ENCODE measurements at places on chromosomes 3 and 15. TPM values are rescaled to one million over a fixed set of nuclear protein-coding genes. Genes with fewer than 3 reads are reported as not detected.

NUDT16 gene
- total RNA-seq = 35.3 TPM

DNA sequence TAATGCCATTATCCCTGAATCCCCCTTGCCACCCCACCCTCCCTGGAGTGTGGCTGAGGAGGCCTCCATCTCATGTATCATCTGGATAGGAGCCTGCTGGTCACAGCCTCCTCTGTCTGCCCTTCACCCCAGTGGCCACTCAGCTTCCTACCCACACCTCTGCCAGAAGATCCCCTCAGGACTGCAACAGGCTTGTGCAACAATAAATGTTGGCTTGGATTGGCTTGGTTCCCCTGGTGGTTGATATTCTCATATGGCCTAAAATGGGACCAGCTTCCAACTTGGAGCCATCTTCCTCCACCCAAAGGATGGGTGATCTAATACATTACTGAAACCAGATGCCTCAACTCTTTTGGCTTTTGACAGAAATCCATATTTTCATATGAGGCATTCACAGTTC lies 34.9 kb downstream of the VIPR1 start:
- H3K4me1 ChIP-seq = peaks cover 17% of the 10 kb centered on the region
- no peak overlapping the region for H3K27ac ChIP-seq
- DNase-seq = no peak
- H3K36me3 ChIP-seq = no peaks in the 10 kb centered on the region

DNA sequence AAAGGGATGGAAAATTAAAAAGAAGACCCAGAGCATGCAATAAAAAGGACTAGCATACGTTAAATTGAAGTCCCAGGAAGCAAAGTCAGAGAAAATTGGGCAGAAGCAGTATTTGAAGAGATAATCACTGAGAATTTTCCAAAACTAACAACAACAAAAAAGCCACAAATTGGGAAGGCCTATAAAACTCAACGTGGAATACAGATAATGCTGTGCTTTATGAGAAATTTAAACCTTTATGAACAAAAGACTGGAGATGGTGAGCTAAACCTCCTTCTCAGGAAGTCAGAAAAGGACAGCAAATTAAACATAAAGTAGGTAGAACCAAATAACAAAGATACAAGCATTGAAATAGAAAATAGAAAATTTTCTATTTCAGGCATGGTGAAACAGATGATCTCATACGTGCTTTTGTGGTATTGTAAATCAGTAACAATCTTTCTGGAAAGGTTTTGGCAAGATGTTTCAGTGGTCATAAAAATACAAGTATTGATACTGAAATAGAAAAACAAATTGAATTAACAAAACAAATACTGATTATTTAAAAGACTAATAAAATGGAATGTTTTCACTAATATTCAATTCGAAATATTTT lies 55.6 kb downstream of the LYSMD4 start:
- peaks cover 61% of the 10 kb centered on the region for H3K36me3 ChIP-seq
- peaks cover 58% of the 10 kb centered on the region for H3K4me1 ChIP-seq
- peak overlapping the region; percentile 39 for H3K27ac ChIP-seq
- H3K27me3 ChIP-seq = no peaks in the 10 kb centered on the region
- no peak overlapping the region for H3K4me3 ChIP-seq

DNA sequence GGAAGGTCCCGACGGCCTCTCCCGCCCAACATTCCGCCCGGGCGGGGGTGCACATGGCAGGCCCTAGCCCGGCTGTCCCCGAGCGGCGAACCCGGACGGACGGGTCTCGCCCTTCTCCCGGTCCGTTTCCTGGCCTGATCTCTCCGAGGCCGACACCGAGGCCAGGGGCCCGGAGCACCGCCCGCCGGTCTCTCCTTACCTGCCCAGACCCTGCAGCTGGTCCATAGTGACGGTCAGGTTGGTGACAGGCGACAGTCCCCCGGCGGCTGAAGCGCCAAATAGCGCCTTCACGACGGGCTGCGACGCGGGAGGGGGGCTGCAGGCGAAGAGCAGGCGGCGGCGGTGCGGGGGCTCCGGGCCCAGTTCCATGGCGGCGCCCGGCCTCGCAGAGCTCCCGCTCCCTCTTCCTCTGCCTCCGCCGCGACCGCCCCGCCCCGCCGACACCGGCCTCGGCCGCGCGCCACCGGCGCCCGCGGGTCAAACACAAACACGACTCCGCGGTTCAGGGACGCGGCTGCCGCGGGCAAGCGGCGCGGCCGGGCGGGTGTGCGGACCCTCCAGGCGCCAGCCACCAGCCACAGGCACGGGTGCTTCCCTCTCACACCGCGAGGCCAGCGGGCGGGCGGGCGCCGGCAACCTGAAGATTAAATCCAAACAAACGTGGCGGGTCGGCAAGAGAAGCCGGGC lies 495 bp downstream of the CDC25A start:
- H3K4me1 ChIP-seq = peaks cover 20% of the 10 kb centered on the region
- no peaks in the 10 kb centered on the region for H3K27me3 ChIP-seq

SPINK8 gene
- total RNA-seq = not detected

GRCh38 chr3:172751175-172751704 lies 714 bp downstream of the ECT2 start:
- DNase-seq = no peak
- peak overlapping the region; percentile 94 for H3K4me3 ChIP-seq
- H3K27me3 ChIP-seq = no peaks in the 10 kb centered on the region
- H3K27ac ChIP-seq = peak overlapping the region; percentile 88

FBXW12 gene
- not detected for total RNA-seq

DNA sequence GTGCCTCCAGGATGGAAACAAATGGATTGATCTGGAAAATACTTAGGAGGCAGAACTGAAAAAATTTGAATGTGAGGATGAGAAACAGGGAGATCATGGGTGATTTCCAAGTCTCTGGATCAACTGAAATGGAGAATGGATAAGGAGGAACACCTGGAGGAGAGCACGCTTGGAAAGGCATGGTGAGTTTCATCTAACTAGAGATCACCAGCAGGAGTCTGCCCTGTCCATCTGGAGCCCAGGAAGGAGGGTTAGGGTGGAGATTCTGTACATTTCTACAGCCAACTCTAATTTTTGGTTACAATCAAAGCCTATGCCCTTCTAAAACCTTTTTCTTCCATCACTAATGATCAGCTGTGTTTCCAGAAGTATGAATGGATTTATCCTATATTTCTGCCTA lies 995.9 kb upstream of the CFAP20DC start:
- H3K36me3 ChIP-seq = no peaks in the 10 kb centered on the region
- DNase-seq = no peak
- no peak overlapping the region for H3K4me3 ChIP-seq
- no peak overlapping the region for H3K27ac ChIP-seq
- no peaks in the 10 kb centered on the region for H3K4me1 ChIP-seq

GRCh38 chr3:126342991-126343648 lies 14.1 kb downstream of the KLF15 start:
- H3K4me3 ChIP-seq = no peak overlapping the region
- DNase-seq = no peak
- H3K4me1 ChIP-seq = peaks cover 67% of the 10 kb centered on the region
- no peaks in the 10 kb centered on the region for H3K36me3 ChIP-seq
- H3K27ac ChIP-seq = peak overlapping the region; percentile 23

SI gene
- total RNA-seq = not detected

GRCh38 chr3:14490831-14491230 lies 49.3 kb downstream of the GRIP2 start:
- H3K36me3 ChIP-seq = peaks cover 30% of the 10 kb centered on the region
- H3K4me1 ChIP-seq = peaks cover 23% of the 10 kb centered on the region
- H3K27me3 ChIP-seq = no peaks in the 10 kb centered on the region
- H3K4me3 ChIP-seq = no peak overlapping the region
- DNase-seq = no peak
- no peak overlapping the region for H3K27ac ChIP-seq

DNA sequence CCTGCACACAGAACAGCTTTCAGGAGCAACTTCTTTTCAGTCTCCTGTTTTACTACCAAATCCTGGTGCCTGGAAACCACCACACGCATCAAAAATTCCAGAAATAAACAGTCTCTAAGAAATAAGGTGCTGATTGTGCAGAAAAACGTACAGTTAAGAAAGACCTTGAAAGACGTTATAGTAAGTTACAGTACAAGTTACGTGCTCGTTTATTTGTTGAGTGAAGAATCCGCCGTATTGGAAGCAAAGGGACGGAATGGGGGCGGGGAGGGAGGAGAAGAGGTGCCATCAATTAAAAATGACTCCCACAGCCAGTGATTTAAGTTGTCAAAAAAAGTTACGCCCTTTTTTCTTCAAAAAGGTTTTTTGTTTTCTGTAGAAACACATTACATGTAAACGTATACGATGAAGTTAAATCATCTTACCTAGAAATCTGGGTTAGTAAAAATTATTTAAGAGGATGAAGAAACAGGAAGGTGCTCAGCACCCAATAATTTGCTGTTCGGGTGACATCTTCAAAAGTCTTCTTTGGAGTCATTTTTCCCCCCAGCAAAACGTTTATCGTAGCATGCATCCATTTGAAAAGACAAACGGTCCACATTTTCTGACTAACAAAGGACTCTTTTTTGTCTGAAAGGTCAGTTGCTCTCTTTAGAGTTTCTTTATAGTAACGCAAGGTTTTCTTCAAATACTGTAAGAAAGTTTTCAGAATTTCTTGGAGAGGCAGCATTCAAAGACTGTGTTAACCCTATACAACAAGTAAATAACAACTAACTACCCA lies 782 bp upstream of the UACA start:
- H3K27ac ChIP-seq = peak overlapping the region; percentile 98
- H3K36me3 ChIP-seq = no peaks in the 10 kb centered on the region
- H3K4me3 ChIP-seq = peak overlapping the region; percentile 97
- no peaks in the 10 kb centered on the region for H3K27me3 ChIP-seq

DNA sequence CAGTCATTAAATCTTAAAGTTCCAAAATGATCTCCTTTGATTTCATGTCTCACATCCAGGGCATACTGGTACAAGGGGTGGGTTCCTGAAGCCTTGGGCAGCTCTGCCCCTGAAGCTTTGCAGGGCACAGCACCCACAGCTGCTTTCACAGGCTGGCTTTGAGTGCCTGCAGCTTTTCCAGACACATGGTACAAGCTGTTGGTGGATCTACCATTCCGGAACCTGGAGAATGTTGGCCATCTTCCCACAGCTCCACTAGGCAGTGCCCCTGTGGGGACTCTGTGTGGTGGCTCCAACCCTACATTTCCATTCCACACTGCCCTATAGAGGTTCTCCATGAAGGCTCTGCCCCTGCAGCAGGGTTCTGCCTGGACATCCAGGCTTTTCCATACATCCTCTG lies 211.1 kb upstream of the THBS1 start:
- H3K4me1 ChIP-seq = no peaks in the 10 kb centered on the region
- no peaks in the 10 kb centered on the region for H3K36me3 ChIP-seq
- H3K27ac ChIP-seq = no peak overlapping the region
- H3K27me3 ChIP-seq = no peaks in the 10 kb centered on the region
- no peak overlapping the region for H3K4me3 ChIP-seq

LRTM1 gene
- not detected for total RNA-seq

- no peak for DNase-seq
- no peaks in the 10 kb centered on the region for H3K36me3 ChIP-seq
These were observed 114.5 kb upstream of the GOLGA8J start for GRCh38 chr15:29968099-29968894.

GRCh38 chr3:54954521-54954920 lies 26.7 kb upstream of the LRTM1 start:
- no peaks in the 10 kb centered on the region for H3K27me3 ChIP-seq
- H3K27ac ChIP-seq = no peak overlapping the region

SLC51A gene
- not detected for total RNA-seq

C2CD4A gene
- not detected for total RNA-seq

All from left ventricle myocardium inferior (tissue), 1 donor.